ENCODE measurements at places on chromosomes 7 and 10.

DNA sequence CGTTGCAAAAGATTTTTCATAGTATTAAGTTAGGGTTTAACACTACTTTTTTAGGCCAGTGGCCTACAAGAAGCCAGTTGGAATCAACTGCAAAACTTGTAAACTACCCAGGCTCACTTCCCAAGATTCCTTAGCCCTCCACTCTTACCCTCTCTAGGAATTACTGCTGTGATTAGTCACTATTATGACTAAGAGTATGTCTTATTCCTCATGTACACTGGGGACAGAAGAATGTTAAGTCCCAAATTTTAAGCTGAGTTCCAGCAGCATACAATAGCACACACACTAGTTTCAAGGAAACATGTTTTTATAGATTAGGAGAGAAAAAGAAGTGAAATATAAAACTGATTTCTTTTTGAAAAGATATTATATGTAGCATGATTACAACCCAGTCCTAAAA, 42.8 kb downstream of the FBXL13 start:
- DNase-seq, result no peak

DNA sequence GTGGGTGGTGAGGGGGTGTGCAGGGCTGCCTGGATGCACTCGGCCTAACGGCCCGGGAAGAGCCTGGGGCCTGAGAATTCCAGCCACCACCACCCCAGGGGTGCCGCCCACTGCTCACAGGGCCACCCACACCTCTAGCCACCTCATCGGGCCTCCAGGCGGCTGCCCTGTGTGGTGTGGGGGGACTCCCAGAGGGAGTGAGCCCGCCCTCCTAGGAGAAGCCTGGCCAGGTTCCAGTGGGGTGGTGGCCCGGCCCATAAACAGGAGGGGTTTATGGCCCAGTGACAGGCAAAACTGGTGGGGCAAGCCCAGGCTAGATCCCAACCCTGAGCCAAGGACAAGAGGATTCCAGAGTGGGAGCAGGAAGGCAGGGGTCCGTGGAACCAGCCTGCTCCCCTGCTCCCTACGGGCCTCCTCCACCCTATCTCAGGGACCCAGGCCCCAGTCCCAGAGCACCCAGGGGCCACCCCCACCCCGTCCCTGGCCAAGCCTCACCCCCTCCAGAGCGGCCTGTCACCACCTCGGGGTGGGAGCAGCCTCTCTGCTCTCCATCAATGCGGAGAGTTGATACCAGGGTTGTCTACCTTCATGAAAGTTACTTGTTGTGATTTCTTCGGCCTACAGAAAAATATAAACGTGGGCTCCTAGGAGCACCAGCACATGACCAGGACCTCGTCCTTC, 20.2 kb upstream of the PDGFA start:
- DNase-seq, result no peak

DNA sequence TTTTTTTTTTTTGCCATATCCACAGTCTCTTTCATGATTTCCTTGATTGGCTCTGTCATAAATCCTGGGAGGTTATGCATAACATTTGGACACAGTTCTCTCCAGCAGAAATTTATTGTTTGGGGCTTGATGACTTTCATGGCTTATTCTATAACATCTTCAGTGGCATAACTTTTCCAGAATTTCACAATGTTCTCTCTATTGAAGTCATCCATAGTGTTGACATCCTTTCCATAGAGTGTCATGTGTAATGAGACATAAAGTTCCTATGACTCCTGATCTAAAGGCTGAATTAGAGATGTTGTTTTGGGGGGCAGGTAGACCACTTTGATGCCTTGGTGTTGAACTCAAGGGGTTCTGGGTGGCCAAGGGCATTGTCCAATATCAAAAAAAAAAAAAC, 36.7 kb upstream of the STK17A start:
- no peak for DNase-seq

DNA sequence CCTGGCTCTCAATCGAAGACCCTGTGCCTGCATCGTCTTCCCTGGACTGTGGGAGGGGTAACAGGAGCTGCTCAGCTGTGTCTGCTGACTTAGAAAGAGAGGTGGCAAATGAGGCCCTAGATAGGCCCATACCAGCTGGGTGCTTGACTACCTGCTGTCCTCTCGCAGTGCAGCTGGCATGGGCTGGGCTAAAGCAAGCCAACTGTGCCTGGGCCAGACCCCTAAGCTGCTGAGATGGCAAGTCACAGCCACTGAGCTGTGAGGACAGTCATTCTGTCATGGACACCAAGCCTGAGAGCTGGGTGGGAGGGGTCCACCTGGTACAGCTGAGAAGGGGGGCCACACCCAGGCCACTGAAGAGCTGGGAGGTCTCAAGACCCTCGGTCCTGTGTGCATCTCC, 45.8 kb upstream of the AQP1 start:
- no peak for DNase-seq

GRCh38 chr10:125062227-125062913, 98.0 kb downstream of the CTBP2 start:
- DNase-seq, result no peak

DNA sequence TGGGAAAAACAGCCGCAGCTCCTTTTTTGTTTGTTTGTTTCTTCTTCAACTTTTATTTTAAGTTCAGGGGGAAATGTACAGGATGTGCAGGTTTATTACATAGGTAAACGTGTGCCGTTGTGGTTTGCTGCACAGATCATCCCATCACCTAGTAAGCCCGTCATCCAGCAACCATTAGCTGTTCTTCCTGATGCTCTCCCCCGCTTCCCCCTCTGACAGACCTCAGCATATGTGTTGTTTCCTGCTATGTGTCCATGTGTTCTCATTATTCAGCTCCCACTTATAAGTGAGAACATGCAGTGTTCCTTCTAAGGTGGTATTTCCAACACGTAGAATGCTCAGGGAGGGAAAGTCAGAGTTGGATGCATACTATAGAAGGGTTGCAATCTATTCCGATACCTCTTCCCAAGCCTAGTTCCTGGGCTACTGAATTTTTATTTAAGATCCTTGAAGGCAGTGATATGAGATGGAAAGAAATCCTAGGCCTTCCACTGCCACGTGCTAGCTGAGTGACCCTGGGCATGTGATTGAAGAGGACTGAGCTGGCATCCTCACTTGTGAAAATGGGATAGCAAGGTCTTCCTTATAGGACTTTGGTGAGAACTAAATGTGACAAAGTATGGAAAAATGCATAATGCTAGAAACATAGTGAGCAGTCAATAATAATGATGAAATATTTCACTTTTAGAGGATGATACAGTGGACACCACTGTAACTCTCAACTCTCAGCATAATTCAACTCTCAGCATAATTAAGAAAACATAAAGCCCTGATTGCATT, 278.5 kb downstream of the REEP3 start:
- DNase-seq, result no peak

GRCh38 chr10:42992156-42992956, 84.5 kb upstream of the RET start:
- no peak for DNase-seq

DNA sequence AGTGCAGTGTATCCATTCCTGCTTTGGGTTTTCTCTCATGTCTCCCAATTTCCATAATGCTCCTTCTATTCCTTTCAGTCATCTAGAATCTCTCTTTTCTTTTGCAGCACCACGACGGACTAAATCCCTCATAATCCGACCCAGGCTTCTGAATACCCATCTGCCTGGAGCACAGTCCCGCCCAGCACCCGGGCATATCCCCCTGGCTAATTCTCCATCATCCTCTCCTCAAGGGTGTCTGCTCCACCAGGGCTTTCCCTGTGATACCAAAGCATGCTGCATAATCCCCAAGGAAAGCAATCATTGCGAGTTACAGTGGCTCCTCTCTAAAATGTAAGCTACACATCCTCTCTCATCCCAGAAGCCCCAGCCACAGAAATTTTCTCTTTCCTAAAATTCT, 321.9 kb downstream of the CCDC3 start:
- no peak for DNase-seq
